ENCODE measurements at places on chromosomes 7 and 10.

GRCh38 chr10:97714401-97715258 is 1.1 kb downstream of the MARVELD1 start:
- peak; percentile 48 for DNase-seq

- DNase-seq = peak; percentile 61
These were observed 18.7 kb upstream of the DDIT4 start for GRCh38 chr10:72254813-72255568.

DNA sequence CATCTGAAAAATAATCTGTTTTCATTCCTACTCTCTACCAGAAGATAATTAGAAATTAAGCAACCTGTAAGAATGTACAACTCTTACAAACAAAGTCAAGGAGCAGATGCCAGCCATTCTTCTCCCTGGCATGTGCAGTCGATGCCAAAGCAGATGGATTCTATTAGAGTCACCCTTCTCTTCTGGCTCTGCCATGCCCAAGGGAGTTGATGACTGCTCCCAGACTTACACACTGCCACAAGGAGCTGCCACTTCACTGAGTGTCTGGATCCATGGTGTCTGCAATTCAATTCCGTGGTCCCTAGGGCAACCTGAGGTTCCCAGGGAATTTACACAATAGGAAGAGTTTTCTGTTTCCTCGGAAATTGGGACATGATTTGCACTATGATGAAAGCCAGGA is 89.1 kb upstream of the IFRD1 start:
- no peak for DNase-seq

DNA sequence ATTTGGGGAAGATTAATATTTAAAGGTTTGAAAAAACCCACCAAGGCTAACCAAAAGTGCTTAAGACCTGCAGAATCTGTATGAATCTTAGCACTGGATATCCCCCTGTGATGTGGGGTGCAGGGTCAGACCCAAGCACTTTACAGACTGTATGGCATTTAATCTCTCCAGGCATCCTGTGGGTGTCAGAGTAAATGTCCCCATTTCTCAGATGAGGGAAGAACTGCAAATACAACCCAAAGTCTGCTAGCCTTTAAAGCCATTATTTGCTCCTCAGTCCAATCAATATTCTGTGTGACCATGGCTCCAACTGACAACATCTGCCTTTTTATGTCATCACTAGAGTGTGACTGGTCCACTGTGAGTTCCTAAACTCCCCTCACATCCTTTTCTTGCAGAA is 10.0 kb upstream of the MBL2 start:
- no peak for DNase-seq

GRCh38 chr10:125232841-125233240 is 72.5 kb upstream of the CTBP2 start:
- DNase-seq = no peak

DNA sequence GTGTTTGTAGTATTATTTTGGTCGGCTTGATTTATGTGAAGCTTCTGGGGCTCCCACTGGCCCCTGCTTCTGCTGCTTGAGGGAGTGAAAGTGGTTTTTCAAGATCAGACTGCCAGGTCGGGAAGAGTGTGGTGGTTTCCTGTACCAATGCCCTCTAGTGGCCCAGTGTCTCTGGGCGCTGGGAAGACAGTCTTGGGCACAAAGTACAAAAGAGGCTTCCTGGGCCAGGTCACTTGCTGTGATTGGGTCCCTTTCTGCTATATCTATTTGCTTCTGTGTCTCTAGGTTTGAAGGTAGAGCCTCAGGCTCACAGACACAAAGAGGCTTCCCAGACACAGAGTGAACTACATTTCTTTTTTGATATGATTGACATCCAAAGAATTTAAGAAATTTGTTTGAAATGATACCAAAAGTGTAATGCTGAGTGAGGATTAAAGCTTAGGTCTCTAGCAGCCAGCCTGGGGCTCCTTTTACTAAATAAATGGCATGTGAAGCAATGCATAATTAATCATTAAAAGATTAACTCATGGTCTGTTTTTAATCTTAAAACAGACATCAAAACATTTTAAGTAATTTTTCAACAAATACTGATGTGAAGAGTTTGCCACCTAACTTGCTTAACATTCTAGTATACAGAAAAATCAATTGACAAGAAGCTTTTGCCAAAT is 36.3 kb downstream of the ABCB1 start:
- DNase-seq = no peak

GRCh38 chr7:64807731-64808365 is 13.6 kb downstream of the ZNF138 start:
- no peak for DNase-seq

GRCh38 chr10:117511601-117512390 is 30.8 kb upstream of the EMX2 start:
- no peak for DNase-seq

GRCh38 chr7:139114585-139114984 is 5.1 kb upstream of the ZC3HAV1 start:
- no peak for DNase-seq

DNA sequence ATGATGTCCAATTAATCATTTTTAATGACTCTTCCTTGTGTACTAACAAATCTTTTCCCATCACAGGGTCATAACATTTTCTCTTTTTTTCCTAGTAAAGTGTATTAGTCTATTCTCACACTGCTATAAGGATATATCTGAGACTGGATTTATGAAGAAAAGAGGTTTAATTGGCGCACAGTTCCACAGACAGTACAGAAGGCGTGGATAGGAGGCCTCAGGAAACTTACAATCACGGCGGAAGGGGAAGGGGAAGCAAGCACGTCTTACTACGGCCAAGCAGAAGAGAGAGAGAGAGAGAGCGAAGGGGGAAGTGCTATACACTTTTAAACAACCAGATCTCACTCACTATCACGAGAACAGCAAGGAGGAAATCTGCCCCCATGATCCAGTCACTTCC is 359.4 kb upstream of the NFE2L3 start:
- no peak for DNase-seq

GRCh38 chr7:65390588-65390987 is 16.9 kb downstream of the ZNF92 start:
- DNase-seq = no peak

GRCh38 chr7:142436601-142437000 is 178.7 kb upstream of the PRSS58 start:
- DNase-seq = no peak

GRCh38 chr7:137816696-137817320 is 30.0 kb downstream of the DGKI start:
- DNase-seq = no peak

DNA sequence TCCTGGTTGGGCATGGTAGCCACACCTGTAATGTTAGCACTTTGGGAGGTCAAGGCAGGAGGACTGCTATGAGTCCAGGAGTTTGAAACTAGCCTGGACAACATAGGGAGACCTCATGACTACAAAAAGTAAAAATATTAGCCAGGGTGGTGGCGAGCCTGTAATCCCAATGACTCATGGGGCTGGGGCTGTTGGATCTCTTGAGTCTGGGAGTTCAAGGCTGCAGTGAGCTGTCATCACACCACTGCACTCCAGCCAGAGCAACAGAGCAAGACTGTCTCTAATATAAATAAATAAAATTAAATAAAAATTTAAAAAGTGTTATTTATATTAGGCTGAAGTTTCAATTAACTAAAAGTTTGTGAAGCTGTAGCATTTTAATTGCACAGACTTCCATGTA is 207.3 kb downstream of the NXPH1 start:
- no peak for DNase-seq

DNA sequence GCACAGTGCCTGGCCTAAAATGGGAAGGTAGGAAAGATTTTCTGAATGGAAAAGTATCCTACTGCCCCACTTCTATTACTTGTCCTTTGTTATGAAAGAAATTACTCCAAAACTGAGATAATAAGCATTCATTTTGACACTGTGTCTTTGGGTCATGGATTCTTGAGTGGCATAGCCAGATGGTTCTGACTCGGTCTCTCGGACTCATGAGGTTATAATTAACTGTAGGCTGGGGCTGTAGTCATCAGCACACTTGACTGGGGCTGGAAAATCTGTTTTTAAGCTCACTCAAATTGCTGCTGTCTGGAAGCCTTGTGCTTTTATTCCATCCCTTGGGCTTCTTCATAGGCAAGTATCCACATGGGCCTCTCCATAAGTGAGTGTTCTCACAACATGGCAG is 160.5 kb downstream of the VTI1A start:
- DNase-seq = no peak

GRCh38 chr10:11849911-11850310 is 26.8 kb downstream of the PROSER2 start:
- no peak for DNase-seq

DNA sequence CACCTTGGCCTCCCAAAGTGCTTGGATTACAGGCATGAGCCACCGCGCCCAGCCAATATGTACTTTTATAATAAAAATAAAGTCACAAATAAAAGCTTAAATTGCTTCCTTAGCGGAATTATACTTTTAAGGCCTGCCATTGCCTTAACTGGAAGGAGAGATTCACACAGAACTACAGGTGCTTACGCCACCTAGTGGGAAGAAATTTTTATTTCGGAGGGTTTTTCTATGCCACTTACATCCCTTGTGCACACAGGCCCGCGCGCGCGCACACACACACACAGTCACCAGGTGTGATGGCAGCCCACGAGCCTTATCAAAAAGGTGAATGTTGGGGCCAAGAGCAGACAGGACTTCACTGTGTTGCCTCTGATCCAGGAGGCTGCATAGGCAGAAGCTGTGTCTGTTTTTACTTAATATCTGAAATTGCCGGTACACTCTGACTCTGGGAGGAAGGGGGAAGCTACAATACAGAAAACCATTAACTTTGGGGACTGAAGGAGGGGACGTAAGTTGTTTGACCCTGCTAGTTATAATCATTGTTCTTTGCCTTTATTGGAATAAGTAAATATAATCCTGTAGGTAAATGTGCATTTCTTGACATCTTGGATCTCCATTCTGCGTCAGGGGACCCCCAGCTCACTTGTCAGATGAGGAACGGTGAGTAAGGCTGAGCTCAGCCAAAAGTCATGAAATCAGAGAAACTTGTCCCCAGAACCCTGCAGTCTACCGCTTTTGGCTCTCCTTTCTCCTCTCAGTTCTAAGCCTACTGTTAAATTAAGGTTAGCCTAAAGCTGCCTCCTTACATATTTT is 87.1 kb downstream of the SLC16A9 start:
- peak; percentile 1 for DNase-seq

DNA sequence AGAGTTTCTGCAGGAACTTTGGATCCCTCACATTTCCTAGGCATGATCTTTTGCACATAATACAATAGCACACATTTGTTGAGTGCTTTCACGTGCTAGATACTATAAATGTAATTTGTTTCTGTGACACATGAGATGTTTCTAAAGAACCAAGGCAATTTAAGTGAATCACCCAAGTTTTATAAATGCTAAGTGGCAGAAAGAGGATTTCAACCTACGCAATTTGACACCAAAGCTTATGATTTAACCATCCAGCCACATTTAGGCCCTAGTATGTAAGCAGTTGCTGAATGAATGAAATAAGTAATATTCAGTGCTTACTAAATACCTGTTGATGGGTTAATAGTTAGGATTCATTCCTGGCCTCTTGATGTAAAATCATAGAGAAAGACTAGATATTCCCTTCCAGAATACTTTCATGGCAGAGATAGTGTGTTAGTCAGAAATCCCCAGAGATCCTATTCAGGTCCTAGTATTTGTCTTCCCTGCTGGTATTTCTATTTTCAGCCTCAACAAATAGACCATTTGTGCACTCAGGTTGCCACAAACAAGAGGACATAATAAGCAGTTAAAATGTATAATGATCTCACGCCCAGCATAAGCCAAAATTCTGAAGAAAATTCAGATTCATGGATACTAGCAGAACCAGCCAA is 572.6 kb downstream of the IPMK start:
- no peak for DNase-seq
